ENCODE measurements at places on chromosomes 12 and 14.
A peak's percentile ranks its signal among the peaks of the same experiment; 100 is the strongest.

DNA sequence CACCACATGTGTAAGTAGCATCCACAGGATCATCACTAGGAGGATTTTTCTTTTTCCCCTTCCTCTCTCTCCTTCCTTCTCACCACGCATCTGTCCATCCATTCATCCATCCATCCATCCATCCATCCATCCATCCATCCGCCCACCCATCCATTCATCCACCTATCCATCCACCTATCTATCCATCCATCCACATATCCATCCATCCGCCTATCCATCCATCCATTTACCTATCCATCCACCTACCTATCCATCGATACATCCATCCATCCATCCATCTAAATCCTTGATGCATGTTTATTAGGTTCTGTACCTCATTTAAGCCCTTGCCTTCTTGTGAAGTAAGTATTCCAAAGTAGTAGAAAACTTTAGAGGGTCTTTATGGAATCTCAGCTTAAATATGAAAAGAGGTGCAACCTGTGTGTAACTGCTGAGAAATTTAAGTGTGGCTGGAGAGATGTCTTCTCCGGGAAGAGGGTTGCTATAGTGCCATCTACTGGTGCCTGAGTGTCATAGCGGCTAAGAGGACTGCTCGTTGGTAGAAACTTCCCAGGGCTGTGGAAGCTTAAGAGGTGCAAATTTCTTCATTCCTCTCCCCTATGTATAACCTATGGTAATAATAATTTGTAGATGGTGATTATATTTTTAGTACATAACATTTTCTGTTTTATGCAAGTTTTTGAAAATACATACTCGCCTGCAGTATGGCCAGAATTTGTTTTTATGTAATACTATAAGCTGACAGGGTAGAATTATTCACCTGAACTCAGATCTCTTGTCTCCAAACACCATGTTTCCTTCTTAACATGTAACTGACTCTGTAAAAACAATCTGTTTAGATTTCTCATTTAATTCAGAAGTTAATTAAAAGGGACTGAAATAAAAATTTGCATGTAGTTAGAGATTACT lies 46.0 kb downstream of the MYO1H start:
- peak; percentile 41 for DNase-seq

GRCh38 chr12:91347481-91348214 lies 165.0 kb upstream of the DCN start:
- DNase-seq: no peak

GRCh38 chr14:50573862-50574261 lies 13.9 kb downstream of the ATL1 start:
- DNase-seq: no peak

DNA sequence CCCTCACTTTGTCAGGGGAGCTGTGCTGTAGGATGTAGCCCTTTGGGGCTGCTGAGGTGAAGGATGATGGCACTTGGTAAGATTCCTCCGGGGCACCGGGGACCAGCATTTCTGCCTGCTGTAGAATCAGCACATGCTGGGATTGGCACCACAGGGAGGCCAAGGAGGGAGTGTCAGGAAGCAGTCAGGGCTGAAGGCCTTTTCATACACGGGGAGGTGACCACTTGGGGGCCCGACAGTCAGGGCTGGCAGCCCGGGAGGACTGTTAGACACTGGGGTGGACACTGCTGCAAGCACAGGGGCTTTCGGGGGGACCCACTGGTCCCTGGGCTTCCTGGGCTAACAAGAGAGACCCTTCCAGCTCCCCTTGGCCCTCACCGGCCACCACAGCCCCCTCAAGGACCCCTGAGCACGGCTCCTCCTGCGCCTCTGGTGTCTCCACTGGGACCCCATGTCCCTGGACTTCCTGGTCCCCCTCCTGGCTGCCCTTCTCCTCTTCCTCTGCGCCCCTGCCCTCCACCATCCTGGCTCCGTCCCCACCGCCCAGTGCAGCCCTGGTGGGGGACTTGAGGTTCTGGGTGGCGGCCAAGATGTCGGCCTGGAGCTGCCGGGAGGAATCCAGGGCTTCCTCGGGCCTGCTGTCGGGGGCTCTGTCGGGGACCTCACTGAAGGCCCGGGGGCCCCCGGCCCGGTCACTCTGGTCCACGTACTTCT lies 6.5 kb downstream of the TMEM119 start:
- DNase-seq: no peak

DNA sequence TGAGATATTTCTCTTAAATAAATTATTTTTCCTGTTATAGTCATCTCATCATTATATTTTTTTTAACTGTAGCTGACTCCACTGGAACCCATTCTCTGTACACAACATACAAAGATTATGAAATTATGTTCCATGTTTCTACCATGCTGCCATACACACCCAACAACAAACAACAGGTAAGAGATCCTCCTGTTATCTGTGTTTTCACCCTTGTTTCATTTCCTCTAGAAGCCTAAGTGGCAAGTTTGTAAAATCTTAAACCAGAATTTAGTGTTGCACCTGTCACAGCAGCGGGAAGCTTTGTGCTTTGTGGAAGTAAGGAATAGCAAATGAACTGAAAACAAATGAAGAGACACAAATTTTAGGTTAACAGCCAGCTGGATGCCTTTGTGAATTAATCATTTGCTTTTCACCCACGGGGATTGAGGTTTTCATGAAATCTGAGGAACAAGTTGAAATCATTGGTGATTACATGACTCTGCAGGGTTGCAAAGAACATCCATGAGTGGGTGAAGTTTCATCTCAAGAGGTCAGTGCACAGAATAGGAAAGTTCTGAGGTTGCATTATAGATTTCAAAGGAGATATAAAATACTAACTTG lies 273.9 kb upstream of the RGS6 start:
- peak; percentile 11 for DNase-seq

DNA sequence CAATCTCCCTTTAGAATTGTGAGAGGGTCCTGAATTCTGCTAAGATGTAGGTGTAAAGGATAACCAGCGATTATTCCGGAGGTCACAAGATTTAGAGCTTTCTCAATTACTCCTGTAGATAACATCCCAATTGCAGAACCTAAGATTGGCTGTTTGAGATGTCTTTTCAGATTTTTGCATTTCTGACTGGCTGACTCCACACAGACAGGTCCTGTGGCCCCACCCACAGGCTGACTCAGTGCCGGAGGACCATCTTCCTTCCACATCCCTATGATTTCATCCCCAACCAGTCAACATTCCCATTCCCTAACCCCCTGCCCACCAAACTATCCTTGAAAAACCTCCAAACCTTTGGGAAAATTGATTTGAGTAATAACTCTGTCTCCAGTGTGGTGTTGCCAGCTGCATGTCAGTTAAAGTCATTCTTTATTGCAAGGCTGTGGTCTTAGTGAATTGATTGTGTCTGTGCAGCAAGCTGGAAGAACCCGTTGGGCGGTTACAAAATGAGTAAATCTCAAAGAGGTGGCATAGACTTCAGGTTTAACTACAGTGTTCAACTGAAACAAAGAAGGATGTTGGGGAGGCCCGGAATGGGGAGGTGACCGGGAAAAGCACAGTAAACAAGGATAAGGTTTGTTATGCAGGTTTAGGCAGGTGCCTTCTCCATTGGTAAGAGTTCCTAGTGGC lies 10.6 kb downstream of the FNTB start:
- DNase-seq: peak; percentile 23

- DNase-seq: no peak
Measured at GRCh38 chr14:90678420-90678819, 137.8 kb downstream of the TTC7B start.

GRCh38 chr12:130166306-130166705 lies 4.0 kb downstream of the FZD10 start:
- DNase-seq: no peak

DNA sequence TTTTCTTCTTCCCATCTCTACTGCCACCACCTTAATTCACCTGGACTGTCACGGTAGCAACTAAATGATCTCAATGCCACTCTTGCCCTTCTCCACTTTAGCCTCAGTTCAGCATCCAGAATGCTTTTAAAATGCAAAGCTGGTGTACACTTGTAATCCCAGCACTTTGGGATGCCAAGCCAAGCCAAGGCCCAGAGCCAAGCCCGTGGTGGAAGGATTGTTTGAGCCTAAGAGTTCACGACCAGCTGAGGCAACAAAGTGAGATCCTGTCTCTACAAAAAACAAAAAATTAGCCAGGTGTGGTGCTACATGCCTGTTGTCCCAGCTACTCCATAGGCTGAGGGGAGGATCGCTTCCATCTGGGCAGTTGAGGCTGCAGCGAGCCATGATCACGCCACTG lies 5.9 kb downstream of the CIPC start:
- DNase-seq: no peak

GRCh38 chr12:57143454-57143853 lies 4.0 kb downstream of the LRP1-AS start:
- DNase-seq: no peak

DNA sequence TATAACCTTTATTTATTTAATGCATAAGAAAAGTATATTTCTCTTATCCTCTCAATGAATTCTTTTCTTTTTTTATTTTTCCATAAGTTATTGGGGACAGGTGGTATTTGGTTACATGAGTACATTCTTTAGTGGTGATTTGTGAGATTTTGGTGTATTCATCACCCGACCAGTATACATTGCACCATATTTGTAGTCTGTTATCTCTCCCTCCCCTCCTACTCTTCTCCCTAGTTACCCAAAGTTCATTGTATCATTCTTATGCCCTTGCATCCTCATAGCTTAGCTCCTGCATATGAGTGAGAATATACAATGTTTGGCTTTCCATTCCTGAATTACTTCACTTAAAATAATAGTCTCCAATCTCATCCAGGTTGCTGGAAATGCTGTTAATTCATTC lies 1900.0 kb upstream of the SEL1L start:
- no peak for DNase-seq

DNA sequence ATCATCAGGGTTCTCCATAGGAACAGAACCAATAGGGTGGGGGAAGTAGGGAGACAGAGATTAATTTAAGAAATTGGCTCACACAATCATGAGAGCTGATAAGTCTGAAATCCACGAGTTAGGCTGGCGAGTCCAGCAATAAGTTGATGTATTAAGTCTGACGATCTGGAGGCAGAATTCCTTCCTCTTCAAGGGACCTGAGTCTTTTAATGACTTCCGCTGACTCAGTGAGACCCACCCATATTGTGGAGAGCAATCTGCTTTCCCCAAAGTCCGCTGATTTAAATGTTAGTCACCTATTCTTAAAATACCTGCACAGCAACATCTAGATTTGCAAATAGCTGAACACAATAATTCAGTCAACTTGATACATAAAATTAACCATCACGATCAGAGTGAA lies 97.8 kb downstream of the SPTSSA start:
- no peak for DNase-seq

- no peak for DNase-seq
Measured at GRCh38 chr14:95471476-95471875, 45.0 kb downstream of the SYNE3 start.

- DNase-seq: peak; percentile 84
Measured at GRCh38 chr12:6278439-6279255, 31.8 kb upstream of the PLEKHG6 start.

DNA sequence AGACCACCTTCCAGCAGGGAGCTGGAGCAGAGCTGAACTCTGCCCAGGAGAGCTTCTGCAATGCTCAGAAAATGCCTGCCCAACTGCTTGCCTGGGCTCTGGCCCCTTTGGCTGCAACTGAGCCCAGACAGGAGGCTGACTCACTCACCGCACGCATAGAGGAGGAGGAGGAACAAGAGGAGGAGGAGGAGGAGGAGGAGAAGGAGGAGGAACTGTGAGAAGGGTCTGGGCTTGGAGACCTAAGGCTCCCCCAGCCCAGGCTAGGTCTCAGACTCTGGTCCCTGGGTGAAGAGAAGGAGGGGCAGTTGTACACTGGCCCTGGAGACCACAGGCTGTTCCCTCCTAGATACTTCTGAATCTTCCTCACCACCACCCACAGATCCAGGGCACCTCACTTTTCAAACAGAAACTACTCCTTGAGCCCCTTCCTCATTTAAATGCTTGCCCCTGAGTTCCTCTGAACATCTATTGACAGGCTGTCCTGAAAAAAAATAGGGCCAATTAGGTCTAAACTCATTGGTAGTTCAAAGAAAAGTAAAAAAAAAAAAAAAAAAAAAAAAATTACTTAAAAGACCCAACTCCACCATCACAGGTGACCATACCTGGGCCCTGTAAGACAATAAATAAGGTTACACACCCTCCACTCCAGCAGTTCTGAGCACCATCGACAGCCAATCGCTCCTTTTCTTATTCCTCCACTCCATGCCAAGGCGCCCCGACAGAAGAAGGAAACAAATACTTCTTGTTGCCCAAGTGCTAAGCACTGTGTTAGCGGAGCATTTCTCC lies 674 bp downstream of the VDR start:
- peak; percentile 83 for DNase-seq

GRCh38 chr14:104181761-104182530 lies 43.6 kb downstream of the KIF26A start:
- DNase-seq: no peak

GRCh38 chr14:90454041-90455000 lies 57.5 kb downstream of the CALM1 start:
- peak; percentile 92 for DNase-seq

All from RPMI7951 (cell line).